ENCODE measurements at places on chromosomes 7 and 10.

DNA sequence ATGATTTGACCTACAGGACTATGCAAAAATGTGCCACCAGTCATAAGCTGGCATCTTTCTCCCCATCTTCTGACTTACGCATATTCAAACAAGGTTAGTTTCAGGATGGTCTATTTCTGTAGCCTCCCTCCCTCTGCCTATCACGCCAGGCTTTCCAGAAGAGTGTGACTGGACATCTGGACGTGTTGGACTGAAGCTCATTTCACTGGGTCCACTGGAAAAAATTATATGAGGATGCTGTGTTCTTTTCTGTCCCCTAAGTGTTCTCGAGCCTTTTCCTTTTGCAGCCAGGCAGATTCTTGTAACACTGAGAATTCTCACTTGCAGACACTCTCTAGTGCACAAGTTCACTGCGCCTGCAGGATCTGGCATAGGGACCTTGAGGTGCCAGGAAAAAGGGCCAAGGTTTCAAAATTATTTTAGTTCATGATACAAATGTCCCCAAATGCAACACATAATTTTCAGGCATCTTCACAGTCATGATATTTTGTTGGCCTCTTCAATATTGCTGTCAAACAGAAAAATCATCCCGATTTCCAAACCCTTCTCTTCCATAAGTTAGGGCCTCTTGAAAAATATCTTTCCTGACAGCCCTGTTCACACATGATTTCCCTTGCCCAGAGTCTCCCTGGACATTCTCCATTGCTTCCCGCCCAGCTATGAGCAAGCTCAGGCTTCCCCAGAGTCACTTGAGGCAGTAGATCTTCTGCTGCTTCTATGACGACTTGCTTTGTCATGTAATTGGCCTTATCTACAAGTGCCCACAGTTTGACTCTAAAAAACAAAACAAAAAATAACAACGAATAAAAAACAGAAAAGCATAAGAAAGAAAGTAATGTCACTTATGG lies 170.4 kb downstream of the BMPER start:
- no peak for DNase-seq

DNA sequence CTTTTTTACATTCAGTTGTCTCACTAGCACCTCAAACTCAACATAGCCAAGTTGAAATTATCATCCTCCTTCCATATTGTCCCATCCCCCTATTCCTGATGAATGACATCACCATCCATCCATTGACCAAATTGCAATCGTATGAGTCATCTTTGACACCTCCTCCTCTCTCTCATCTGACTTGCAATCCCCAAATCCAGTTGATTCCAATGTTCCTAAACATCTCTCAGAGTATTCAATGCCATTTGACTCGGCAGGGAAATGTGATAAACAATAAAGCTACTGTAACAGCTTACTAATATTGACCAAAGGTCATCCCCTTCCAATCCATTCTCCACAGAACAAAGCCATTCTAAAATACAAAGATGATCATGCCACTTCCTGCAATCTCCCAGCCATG lies 1047.8 kb downstream of the NRG3 start:
- DNase-seq, result no peak

GRCh38 chr7:131390275-131390674 lies 62.6 kb downstream of the MKLN1 start:
- DNase-seq, result no peak

- no peak for DNase-seq
Measured at GRCh38 chr7:2475678-2476015, 551 bp downstream of the GRIFIN start.

DNA sequence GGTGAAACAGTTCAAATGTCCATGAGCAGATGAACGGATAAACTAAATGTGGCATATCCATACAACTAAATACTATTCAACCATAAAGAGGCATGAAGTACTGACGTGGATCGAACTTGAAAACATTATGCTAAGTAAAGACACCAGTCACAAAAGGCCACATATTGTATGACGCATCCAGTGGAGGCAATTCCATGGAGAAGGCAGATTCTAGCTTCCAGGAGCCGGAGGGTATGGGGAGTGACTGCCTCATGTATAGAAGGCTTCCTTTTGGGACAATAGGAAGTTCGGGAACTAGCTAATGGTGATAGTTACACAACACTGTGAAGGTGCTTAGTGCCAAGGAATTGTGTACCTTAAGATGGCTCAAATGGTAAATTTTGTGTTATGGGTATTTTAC lies 98.4 kb downstream of the VIPR2 start:
- DNase-seq, result no peak

GRCh38 chr10:84497978-84498377 lies 169.6 kb downstream of the CCSER2 start:
- DNase-seq, result no peak

DNA sequence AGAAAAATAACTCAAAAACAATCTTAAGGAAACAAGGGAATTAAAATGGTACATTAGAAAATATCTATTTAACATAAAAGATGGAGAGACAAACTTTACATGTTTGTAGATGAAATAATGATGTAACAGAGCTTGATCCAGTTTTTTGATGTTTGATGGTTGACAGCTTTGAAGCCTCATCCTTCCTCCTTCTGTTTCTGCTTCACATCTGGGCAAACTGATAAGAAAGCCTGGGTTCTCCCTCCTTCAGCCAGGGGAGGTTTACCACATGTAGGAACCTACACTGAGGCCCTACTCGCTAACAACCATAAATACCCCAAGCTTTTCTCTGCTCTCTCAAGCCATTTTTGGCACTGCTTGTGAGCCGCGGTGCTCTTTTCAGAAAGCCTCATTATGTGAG lies 82.8 kb upstream of the ZNF32 start:
- DNase-seq, result no peak

DNA sequence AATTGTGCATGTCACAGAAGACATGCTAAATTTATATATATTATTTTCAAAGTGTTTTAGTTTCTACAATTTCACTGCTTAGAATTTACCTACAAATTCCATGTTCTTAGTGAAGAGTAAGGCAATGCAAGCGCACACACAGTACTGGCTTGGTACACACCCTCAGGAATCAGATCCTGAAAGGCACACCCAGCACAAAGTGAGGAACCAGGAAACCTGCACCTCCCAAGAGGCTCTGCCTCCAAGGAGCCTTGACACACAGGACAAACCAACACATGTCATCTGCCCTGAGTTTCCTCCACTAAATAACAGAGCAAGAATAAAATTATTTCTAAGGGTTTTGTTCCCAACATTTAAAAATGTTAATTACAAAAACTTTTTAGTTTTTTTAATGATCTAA lies 156.2 kb downstream of the PARD3 start:
- DNase-seq, result no peak

GRCh38 chr10:126468876-126469643 lies 80.8 kb upstream of the ADAM12 start:
- no peak for DNase-seq

DNA sequence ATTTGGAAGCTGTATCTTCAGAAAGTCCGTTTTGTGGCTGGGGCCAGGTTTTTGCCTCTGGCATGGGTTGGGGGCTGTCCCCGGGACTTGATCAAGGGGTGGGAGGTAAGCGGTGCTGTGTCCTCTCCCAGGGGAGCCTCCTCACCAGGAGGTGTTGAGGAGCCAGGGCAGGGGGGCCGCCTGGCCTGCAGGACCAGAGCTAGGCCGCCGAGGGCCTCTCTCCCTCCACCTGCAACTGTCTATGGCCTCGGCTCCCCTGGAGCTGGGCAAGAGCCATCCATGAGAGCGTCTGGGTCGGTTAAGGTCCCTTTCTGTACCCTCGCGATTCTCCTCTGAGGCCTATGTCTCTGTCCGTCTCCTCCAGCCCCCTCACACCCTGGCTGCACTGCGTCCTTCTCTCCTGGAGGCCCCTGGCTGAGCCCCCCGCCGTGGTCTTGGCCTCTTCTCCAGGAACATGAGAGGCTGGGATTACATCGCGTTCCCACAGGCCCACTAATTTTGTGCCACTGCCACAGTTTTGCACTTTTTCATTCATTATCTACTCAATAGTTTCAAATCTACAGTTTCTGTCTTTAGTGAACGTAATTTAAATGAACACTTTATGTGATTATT lies 20.6 kb downstream of the CALML5 start:
- no peak for DNase-seq

- no peak for DNase-seq
Measured at GRCh38 chr7:113100121-113100603, 13.5 kb upstream of the GPR85 start.

DNA sequence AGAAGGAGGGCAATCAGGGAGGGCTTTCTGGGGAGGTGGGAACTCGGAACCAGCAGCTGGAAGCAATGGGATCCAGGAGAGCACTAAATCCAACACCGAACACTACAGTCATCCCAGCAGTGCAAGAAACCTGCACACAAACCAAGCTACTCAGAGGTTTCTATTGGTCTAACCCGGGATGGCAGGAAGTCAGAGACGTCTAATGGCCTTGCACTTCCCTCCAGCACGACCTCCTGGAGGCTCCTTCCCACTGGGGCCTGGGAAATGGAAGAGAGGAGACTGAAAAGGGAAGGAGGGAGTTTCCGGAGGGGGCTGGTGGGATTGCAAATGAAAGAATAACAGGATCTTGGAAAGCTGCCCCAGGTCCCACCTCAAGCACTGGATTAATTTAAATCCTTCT lies 56.3 kb downstream of the TEX36 start:
- DNase-seq, result no peak

DNA sequence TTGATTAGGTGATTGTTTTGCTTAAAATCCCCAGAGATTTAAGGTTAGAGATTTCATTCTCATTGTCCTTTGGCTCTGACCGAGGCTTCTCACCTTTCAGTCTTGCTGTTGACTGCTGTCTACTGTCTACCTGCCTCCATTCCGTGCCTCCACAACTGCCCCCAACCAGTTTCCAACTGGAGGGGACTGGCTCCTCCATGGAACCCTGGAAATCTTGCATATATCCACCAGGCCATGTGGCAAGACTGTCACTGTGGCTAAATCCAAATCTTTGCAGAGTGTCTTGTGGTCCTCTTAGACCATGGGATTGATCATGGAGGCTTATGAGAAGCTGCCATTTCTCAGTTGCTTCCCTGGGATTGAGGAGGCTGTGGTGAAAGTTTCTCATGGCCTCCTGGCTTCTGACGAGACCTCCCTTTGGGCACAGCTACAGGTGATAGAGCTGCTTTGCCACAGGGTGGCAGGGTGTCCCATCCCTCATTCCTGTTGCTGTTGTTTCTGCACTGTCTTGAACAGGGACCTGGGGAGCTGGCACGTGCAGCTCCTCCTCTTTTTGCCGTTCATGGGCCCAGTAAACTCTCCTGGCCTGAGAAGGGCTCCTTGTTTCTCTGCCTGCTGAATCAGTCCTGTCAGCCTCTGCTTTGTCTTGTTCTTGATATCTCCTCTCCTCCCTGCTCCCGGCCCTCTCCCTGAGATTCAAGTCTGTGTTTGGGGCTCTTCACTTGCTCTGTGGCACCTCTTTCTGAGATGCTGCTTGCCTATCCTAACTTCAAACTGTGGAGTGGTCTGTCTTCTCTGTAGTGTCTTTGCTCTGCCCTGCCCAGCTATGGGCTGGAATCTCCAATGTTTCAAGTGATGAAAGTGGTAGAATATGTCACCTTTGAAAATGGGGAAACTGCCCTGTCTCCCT lies 63.6 kb upstream of the IGFBP3 start:
- DNase-seq, result no peak

- DNase-seq, result no peak
Measured at GRCh38 chr7:14206121-14206520, 216.7 kb upstream of the ETV1 start.

DNA sequence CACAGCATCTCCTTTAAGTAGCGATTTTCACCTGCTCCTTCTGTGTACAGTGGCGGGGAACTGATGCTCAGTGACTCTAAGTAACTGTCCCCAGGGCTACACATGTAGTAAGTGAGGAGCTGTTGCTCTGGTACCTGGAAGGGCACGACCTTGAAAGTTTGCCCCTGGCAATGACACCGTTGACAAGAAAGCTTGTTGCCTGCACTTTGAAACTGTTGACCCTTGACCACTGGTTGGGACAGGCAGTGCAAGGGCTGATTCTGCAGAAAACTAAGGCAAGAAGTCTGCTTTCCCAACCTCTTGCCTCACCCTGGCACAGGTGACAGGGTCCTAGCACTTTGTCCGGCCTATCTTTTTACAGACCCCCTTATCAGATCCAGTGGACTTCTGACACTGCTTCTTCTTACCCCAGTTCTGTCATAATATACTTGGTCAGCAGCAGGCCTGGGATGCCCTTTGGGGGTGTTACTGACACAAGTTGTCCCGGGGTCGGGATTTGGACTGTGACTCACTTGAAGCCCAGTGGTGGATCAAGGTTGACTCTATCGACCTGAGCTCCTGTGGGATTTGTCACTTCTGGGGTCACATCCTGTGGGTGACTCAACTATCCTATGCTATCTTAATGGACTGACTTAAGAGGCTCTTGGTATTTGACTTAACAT lies 5.8 kb downstream of the ACSL5 start:
- no peak for DNase-seq

DNA sequence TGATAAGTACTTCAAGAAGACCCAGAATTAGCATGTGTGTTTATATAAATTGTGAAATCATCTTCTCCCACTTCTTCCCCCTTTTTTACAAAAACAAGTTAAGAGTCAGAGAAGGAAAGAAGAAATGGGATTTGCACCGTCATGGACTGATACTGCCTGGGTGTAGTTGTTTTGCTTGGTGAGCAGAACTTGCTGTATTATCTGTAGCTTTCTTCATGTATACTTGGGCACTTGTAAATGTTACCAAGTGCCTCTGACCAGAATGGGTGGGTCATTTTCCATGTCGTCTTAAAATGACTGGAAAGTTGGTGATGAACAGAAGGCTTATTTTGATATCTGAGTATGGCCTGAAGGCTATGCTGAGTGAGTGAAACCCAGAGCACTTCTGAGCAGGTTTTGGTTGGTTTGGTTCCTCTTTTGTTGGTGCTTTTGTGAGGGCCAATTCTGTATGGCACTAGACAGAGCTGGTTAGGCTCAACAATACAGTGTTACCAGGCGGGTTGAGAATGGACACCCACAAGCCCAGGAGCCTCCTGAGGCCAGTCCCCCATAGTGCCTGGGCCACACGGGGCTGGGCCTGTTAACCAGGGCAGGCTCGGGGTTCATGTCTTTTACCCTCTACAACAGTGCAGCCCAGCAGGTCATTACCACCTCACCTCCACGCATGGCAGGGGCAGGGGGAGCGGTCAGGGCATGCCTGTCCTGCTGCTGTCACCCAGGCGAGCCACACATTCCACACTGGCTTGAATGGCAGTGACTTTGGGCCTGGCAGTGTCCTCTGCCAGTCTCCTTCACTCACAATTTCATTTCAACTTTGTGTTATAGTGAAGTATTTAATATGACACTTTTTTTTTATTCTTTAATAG lies 115.1 kb downstream of the CCNY start:
- DNase-seq, result no peak

GRCh38 chr10:14429043-14429700 lies 98.4 kb upstream of the FRMD4A start:
- DNase-seq, result no peak
